ENCODE measurements at places on chromosomes 5 and 9.

DNA sequence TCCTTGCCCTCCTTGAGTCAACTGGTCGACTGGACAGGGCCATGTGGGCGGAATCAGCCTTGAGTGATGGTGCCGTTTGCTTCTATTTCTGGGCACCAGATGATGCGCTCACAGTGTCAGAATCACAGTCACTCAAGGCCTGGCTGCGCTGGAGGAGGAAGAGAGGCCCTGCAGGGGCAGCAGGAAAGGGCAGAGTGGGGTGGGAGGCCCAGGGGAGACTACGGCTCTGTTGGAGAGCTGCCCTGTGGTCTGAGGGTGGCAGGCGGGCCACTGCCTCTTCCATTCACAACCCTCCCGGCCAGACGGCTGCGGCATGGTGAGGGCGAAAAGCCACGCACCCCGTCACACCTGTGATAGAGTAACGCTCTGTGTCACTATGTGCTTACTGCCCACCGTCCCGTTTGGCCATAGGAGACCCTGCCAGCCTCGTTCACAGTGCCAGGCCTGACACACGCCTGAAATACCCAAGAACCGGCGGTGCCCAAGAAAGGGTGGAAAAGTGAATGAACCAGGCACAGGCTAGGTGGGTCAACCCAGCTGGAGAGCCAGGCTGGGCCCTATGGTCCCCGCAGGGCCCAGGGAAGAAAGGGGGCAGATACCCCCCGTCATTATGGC lies 9.9 kb downstream of the PLPP7 start:
- DNase-seq: no peak

- no peak for DNase-seq
These were observed 2.5 kb downstream of the CAST start for GRCh38 chr5:96664669-96665068.

GRCh38 chr5:144800169-144800568 lies 629.5 kb downstream of the KCTD16 start:
- no peak for DNase-seq

DNA sequence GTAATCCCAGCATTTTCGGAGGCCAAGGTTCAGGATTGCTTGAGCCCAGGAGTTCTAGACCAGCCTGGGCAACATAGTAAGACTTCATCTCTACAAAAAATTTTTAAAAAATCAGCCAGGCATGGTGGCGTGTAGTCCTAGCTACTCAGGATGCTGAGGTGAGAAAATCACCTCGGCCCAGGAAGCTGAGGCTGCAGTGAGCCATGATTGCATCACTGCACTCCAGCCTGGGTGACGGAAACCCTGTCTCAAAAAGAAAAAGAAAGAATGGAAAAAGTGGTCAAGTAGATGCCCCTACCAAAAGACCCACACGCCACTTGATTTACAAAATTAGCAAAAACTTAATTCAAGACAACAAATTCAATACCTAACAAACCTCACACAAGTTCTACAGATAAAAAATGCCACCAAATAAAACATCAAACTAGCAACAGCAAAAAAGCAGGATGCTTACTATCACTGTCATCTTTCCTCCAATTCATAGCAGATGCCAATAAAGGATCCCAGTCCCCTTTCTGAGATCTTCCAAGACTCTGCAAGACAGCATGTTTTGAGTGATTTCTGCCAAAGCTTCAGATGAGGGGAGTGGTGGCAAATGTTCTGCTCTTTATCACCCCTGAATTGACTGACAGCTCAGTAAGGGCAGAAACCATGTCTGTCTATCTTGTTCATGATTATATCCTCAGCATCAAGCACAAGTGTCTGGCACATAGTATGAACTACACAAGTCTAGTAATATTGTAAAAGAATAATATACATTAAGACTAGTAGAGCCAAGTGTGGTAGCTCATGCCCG lies 34.2 kb upstream of the TESK1 start:
- no peak for DNase-seq

- DNase-seq: no peak
These were observed 56.8 kb upstream of the SMIM32 start for GRCh38 chr5:136249678-136250266.

DNA sequence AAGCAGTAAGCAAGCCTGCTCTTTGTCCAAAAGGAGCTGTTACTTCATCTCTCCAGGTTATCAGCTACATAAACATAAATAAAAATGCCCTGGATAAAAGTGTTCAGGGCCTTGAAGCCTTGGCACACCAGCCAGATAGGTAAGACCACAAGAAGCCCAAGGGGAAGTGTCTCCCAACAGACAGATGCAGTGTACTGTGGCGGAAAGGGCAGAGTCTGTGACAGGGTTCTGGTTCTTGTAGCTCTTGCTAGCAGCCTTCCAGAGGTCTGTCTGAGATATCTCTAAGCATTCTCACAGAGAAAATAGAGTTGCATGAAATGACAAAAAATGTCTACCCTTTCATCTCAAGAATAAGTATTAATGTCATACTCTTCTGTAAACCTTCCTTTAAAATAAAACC lies 30.1 kb downstream of the ISOC1 start:
- no peak for DNase-seq

Data from mesenteric fat pad (tissue), 1 donor.